ENCODE measurements at places on chromosomes 7 and 10.

DNA sequence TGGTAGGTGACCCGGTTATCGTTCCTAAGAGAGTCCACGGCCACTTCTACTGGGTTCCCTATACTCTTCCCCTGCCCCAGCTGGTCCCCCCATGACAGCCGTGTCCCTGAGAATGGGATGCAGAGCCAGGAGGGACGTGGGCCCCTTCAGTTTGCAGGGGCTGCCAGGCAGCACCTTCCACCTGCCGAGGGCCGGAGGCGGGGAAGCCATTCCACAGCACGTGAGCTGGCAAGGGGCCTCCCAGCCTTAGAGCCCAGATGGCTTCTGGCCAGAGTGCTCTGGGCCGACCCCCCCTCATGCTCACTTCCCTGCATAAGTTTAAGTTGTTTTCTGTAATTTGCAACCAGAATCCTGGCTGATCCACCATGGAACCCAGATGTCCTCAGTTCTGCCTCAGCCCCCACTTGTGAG is 39.0 kb downstream of the DIP2C start:
- no peak for DNase-seq

DNA sequence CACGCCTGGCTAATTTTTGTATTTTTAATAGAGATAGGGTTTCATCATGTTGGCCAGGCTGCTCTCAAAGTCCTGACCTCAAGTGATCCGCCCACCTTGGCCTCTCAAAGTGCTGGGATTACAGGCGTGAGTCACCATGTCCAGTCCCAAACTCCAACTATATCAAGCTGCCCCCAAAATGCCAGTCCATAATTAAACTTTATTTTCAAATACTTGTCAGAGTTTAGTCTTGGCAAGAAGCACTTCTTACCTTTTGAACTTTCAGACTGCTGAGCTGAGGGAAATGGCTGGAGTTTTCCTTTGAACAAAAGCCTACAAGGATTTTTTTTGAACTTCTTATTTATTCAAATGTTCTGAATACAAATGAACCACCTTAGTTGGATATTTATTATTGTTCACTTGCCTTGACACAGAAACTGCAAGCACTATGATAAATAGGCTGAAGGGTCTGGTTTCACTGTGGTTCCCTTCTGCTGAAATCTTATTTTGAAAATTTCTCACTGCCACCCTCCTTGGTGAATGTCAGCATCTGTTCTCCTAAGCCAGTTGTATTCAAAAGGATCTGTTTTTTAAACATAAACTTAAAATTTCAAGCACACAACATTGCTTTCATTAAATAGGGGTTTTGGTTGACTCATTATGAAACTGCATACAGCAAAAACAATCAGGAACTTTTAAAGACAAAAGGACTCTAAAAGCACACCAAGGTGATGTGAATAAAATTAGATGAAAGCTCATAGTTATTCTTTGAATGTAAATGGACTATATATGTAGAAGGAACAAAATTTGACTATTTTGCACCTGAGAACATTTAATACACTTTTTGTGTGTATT is 101.7 kb upstream of the SLC26A5 start:
- no peak for DNase-seq

DNA sequence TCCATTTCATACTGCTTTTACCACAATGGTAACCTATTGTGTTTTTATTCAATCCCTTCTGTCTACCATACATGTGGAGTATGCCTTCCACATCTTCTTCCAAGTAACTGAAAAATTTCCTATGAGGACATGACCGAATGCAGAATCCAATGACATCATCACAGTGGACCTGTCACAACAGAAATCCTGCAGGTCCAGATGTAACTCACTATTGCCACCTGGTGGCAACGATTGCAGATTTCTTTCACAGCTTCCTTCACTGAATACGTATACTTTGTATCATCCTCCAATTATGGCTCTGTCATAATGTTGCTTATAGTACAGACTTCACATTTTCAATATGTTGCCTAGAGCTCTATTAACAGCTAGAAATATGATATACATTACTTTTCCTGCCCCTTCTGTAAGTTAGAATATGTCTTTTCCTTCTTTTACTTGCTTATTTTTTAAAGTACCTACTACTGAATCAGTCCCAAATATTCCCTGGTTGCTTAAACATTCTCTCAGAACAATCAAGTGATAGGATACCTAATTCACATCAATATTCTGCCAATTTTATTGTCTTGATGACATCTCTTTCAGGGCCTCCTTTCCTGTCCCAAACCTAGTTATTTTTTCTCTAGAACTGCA is 45.4 kb downstream of the SLC13A1 start:
- peak; percentile 18 for DNase-seq

- DNase-seq: no peak
Measured at GRCh38 chr7:151597541-151598444, 78.1 kb upstream of the RHEB start.

DNA sequence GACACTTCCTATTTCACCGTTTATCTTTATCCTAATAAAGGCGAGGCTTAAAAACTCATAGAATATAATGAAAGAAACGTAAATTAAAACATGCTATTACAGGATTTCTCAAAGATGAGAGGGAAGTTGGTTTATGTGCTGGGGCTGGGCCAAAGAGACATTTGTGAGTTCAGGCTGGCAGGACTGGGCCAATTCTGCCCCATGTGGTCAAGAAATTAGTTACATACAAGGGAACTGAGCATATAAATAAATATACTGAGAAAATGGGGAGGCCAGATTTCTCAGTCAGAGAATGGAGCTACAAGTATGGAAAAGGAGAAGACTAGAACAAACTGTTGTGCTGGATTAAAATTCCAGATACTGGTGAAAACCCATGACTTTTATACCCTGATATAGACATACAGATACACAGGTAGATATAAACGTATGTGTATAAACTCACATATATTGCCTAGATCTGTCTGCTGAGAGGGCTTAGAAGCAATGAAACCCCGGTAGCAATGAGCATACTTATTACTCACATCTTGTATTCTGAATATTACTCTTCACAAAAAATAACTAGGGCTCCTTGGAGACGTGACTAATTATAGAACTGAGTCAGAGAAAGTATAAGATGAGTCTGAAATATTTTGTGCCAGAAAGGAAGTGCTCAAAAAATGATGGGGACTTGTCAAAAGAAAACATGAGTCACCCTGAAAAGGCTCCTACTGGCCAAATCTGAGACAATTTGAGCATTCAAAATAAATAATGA is 155.7 kb upstream of the FGFR2 start:
- no peak for DNase-seq

GRCh38 chr7:95246831-95247370 is 77.4 kb downstream of the PON1 start:
- no peak for DNase-seq

DNA sequence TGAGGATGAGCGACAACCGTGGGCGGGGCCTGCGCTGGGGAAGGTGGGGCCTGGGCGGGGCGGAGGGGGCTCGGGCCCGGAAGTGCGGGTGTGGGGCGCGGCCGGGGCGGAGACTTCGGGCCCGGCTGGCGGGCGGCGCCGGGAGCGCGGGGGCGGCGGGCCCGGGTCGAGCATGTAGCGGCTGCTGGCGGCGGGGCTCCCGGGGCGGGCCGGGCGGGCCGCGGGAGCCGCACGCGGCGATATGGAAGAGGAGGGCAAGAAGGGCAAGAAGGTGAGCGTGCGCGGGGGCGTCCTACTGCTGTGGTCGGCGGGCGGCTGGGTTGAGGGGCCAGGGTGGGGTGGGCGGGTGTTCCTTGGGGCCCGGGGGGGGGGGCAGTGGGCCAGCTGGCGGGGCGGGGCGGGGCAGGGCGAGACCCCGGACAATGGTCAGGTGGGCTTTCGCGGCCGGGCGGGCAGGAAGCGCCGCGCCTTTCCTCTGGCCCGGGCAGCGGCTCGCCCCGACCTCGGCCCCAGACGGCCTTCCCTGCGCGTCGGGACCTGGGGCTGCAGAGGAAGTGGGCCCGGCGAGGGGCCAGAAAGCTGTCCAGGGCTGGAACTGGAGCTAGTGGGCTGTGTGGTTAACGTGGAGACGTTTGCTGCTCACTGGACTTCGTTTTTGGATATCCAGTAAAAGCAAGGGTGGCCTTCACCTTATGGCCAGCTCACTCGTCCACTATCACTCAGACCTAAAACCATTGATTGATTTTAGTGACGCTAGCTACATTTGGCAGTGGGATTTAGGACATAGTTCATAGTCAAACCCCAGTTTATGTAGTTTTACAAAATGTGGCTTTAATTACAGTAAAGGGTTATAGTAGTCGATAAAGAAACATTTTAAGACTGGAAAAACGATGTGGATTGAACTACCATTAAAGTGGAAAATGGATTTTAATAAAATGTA is at the start of gene CCM2:
TSS of gene CCM2 (plus strand) at position 109 of the 940 bp plus-strand sequence. CDS start at position 242, 133 bp downstream.
- DNase-seq: no peak

DNA sequence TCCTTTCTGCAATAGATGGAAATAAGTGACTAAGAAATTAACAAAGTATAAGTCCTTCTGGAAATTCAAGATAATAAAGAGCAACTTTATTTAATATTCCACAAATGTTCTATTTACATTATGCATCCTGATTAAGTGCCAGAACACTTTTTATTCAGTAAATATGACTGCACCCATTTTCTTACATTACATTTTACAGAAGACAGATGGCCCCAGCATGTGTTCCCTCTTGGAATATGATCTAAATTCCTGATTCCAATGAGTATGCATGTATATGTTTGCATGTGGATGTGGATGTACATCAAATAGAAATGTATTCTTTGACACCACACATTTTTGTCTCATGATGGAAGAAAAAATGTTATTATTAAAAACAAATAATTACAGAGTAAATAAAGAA is 628.7 kb upstream of the SEMA3D start:
- DNase-seq: no peak

GRCh38 chr7:458511-459245 is 61.0 kb downstream of the PDGFA start:
- no peak for DNase-seq

DNA sequence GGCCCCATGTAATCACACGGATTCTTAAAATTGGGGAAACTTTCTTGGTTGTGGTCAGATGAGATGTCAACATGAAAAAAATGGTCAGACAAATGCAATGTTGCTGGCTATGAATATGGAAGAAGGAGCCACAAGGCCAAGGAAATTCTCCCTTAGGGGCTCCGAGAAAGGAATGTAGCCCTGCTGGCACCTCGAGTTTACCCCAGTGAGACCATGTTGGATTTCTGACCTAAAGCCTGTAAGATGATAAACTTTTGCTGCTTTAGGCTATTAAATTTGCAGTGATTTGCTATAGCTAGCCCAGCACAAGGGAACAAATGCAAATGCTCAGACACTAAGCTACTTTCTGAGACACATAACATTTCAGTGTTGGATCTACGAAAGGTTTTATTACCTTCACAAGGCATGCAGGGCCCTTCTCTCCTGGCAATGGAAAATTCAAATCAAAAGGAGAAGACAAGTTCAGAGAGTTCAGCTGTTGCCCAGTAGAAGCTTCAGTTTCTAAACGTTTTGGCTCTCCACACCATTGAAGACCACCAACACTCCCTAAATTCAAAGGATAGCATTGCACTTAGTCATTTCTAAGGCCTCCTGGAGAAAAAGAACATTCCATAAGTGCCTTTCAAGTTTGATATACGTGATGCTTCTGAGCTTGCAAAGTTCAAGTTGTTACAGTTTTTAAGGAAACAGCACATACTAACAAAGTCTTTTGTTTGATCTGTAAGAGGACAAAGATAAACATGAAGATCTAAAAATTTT is 23.4 kb downstream of the MCMBP start:
- DNase-seq: no peak

GRCh38 chr10:7157091-7157490 is 253.7 kb downstream of the SFMBT2 start:
- DNase-seq: no peak

- DNase-seq: no peak
Measured at GRCh38 chr10:100043344-100043743, 33.6 kb upstream of the DNMBP start.

GRCh38 chr7:157517782-157518513 is 181.1 kb downstream of the DNAJB6 start:
- no peak for DNase-seq

GRCh38 chr10:55495555-55495954 is 694.5 kb upstream of the PCDH15 start:
- no peak for DNase-seq

GRCh38 chr7:44665531-44666213 is 59.2 kb downstream of the OGDH start:
- no peak for DNase-seq

- no peak for DNase-seq
Measured at GRCh38 chr10:86670290-86670811, 2.0 kb downstream of the LDB3 start.

GRCh38 chr10:101745074-101745696 is 30.7 kb downstream of the FGF8 start:
- DNase-seq: no peak

- DNase-seq: no peak
Measured at GRCh38 chr7:65475734-65476319, 102.2 kb downstream of the ZNF92 start.

DNA sequence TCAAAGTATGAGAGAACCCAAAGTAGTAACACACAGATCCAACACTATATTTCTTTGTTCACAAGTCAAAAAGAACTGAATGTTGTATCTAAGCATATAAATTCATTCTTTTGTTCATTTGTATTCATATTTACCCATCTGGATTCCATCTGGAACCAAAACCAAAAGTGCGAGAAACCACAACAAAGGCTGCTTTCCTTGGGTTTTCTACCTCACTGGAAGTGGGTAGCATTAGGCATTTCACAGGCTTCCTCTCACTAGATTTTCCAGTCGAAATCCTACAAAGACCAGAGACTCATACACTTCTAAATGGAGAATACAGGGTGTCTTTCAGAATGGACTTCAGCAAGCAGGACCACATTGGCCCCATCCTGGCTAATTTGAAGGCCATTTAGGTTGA is 109.8 kb upstream of the WNT16 start:
- DNase-seq: no peak

DNA sequence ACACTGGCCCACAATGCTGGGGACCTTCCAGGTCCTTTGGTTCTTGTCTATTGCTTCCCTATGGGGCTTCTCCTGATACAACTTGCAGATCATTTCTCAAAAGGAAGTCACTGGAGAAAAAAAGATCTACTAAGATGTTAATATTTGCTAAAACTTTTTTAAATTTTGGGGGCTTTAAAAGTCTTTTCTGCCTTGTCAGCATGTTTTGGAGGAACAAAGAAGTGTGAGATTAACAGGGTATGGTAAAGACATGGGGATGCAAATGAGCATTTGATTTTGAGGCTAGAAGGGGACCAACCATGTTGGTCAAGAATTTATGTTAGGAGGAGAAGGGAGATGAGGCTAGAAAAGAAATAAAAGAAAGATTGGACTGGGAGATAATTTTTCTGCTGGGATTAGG is 515.4 kb downstream of the HTR7 start:
- no peak for DNase-seq
